ENCODE measurements at places on chromosomes 1 and 21.
A peak's percentile ranks its signal among the peaks of the same experiment; 100 is the strongest.

DNA sequence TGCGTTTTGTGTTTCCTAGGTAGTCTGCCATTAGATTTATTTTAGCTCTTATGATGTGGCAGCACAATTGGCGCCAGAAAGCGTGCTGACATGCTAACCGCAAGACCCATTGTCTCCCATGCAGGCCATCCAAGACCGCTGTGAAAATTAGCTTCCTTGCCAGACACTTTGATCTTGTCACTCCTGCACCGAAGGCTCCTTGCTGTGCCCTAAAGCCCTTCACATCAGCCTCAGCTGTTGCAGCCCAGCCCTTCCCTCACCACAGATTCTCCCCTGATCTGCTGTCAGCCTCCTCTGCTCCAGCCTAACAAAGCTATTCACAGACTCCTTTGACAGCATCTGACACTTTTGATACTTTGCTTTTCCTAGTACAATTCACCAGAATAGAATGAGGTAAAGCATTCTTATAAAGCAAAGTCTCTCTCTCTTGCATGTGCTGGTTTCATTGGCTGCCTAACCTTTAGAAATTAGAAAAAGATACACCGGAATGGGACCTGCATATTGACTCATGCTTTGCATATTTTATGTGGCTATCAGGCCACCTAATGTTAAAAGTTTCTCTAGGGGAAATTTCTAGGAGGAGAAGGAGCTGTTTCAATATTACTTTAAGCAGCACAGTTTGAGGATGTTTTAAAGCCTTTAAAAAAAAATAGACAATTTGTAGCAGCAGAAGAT lies 280.3 kb upstream of the FMN2 start:
- no peak for DNase-seq

DNA sequence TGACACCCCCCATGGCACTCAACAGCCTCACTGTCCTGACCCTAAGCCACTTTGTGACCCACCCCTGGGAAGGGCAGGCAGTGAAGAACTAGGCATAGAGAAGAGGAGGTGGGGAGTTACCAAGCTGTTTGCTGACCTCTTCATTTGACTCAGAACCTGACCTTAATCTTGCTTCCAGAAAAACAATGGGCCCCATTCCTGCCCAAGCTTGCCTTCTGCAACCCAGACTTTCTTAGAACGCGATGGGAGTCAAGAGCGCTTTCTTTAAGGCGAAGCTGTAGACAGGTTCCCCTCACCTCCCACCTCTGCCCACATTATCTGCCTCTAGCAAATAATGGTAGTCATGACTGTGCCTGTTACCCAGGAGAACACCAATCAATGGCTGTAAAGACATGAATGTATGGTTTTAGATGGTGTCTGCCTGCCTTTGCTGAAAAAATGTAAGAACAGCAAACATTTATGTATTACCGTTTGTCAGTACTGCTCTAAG lies 8.2 kb upstream of the CBR3 start:
- DNase-seq, result no peak

DNA sequence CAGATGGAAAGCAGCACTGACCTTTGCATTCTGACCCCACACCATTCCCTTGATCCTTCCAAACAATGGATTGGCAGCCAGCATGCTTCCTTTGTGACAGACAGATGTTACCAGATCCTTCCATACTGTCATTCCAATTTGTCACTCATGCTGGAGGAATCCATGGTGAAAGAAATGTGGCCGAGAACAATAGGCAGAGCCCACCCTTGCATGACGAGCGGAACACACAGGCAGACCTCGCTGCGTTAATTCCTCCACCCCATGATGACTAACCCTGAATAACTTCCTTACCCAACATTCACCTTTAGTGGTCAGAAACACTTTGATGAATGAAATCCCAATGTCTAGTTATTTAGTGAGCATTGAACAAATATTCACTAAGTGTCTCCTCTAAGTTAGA lies 45.1 kb downstream of the PDPN start:
- no peak for DNase-seq

GRCh38 chr1:43366179-43366578 lies 1.6 kb downstream of the ELOVL1 start:
- DNase-seq, result no peak

DNA sequence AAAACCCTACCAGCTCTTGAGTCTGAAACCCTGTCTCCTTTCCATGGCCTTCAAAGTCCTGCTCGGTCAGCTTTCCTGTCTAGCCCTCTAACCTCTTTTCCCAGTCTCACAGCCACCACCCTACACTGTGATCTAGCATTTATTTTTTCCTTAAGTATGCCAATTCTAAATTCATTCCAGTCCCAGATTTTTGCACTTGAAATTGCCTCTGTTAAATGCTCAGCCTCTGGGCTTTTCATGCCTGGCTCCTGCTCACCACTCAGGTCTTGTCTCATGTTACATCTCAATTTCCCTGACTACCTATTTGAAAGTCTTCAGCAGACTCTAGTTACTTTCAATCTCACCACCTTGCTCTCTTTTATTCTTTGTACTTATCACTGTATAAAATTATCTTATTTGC lies 176.2 kb downstream of the ADGRL4 start:
- DNase-seq, result no peak

DNA sequence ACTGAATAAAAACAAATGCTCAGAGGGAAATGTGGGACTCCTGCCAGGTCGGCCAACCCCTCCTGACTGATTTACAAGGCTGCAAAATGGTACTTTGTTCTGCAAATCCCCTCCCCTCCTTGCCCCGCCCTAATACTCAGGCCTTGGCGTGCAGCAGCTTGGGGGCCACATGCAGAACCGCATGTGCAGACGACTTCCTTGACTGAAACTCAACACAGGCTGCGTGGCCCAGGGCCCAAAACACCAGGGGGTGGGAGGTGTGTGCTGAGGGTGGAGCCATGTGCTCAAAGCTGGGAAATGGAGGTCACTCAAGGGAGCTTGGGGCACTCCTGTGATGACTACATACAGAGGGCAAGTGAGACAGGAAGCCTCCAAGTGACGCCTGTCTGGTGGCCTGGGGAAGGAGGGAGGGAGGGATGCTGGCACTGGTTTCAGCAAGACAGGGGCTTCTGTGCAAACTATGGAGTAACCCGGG lies 87.2 kb downstream of the MRPL37 start:
- peak; percentile 57 for DNase-seq

GRCh38 chr21:15558884-15559283 lies 170.9 kb upstream of the USP25 start:
- no peak for DNase-seq

- DNase-seq, result no peak
These were observed 22.6 kb upstream of the IL20 start for GRCh38 chr1:206842854-206843253.

GRCh38 chr1:85707267-85707989 lies 805 bp downstream of the ZNHIT6 start:
- DNase-seq, result no peak

DNA sequence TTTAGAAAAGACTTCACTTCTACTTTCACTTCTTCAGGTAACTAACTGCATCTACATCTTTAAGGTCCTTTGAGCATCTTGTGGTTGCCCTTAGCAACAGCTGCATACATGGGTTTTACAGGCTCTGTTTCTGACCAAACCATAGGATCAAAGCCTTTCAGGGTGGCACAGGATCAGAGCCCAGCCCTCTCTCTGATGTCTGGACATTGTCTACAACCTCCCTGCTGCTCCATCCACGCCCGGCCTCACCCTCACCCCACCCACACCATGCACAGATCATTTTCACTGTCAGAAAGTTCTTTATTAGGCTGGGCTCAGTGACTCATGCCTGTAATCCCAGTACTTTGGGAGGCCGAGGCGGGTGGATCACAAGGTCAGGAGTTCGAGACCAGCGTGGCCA lies 5.2 kb downstream of the NCF2 start:
- DNase-seq, result no peak

DNA sequence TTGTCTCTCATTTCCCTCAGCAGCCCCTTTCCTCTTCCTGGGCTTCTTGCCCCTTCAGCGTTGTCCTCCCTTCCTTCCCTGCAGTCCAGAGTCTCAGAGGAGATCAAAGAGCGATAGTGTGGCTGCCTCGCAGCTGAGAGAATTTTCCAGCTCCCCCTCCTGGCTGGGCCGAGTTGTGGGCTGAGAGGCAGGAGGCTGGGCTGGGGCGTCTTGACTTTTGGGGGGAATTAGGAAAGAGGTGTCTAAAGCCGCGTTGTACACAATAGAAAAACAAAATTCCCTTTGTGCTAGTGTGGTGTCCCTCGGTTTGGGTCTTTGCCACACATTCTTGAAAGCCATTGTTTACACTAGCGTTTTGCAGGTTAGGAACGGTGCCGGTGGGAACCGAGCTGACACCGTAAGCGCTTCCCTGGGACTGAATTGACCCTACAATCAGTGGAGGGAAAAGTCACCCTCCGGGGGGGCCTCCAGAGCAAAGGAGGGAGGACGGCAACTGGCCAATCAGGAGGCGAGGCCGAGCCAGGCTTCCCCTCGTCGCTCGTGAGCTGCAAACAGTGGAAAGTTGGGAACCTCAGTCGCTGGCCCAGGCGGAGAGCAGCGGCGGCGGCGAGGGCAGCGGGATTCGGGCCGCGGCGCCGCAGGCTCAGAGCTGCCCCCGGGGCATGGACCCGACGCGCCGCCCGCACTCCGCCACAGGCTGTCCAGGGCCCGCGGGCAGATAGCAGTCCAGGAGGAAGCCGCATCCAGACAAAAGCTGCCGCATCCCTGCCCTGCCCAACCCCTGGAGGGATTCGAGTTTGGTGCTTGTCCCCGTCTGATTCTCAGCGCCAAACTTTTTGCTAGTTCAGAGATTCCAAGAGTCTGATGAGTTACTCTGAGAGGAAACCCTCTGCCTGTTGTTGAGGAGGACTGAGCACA lies at the start of gene HMCN1:
Gene HMCN1, plus strand, starts transcription at position 574 of the 918 bp plus-strand sequence. CDS start 389 bp downstream, outside the sequence.
- no peak for DNase-seq

DNA sequence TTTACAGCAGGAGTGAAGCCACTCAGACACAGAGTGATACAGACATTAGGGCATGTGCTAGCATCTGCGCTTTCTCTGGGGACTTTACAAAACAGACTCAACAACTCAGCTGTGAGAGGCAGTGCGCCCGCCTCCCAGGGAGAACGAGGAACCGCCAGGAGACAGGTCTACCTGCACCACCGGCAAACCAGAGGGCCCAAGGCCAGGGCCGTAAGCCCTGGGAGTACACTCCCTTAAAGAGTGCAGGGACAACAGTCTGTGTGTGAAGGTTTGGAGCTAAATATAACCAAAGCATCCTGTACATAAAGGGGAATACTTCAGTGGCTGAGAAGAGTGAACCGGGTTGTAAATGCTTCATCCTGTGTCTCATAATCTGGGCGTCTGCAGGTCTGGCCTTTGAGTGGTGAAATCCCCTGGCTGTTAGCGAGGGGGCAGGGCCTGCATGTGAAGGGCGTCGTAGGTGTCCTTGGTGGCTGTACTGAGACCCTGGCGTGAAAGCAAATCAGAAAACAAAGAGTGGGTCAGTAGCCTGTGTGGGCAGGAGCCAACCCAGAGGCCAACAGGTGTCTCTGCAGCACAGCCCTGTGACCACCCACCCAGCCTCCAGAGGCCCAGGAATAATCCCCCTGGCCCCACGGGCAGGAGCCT lies 86.9 kb downstream of the CD247 start:
- DNase-seq, result no peak

DNA sequence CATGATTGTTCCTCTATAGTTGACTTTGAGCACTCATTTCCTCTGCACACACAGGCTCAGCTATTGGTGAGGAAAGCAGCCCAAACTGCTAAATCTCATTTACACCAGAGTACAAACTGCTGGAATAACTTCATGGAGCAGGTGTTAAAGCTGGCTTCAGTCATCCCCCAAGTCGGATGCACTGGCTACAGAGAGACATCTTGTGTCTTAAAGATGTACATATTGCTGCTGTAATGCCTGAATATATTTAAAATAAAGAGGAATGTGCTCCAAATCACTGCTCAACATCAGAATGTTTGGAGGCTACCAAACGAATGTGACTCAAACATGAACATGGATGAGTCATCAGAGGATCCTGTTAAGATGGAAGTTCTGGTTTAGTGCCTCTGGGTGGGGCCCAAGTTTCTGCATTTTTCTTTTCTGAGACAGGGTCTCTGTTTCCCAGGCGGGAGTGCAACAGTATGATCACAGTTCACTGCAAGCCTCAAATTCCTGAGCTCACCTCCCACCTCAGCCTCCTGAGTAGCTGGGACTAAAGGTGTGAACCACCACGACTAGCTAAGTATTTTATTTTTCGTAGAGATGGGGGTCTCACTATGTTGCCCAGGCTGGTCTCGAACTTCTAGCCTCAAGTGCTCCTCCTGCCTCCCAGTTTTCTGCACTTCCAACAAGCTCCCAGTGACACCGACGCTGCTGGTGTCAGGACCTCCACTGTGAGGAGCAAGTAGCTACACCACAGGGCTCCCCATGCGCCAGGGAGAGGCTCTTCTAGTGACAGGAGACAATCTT lies 79.0 kb upstream of the KRTAP19-8 start:
- DNase-seq, result no peak

GRCh38 chr1:2283991-2284895 lies 56.1 kb downstream of the SKI start:
- DNase-seq, result no peak

DNA sequence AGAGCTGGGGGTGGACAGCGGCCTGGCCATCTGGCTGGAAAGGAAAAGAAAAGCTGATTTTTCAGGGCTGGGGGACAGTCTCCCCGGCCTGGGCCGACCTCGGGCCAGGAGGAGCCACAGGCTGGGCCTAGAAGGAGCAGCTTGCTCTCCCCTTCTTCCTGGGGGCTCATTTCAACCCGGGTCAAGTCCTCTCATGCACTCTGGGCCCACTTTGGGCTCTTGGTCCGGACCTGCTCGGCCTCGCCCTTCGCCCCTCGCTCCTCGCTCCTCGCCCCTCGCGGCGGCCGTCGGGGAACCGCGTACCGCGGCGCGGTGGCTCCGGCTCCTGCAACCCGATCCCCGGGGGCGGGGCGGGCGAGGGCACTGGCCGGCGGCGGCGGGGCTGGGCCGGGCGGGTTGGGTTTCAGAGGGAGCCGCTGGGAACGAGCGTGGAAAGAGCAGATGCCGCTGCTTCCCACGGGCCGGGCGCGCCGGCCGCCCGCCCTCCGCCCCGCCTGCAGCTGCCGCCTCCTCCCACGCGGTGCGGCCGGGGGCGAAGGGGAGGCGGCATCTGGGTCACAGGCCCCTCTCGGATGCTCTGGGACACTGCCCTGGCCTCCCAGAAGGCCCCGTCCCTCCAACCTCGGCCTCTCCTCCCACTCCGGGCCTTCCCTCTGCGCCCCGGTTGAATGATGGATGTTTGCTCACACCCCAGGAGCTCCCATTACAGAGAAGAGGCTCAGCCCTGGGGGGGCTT lies 6.6 kb downstream of the HEYL start:
- DNase-seq, result no peak

DNA sequence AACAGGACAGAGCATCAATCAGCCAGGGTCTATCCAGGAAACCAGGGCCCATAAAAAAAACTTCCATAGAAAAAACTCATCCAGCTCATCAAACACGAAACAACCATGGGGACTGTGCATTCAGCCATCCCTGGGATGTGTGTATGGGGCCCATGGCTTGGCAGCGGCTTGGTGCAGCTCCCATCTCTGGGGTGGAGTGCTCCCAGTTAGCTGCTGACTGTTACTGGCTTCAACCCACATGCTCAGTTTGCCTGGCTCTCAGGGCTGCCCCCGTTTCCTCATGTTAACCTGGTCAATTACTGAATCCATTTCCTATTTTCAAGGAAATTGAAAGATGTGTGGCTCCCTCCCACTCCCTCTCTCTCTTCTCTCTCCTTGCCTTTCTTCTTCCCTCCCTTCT lies 37.3 kb upstream of the STUM start:
- DNase-seq, result no peak

- no peak for DNase-seq
These were observed 79.6 kb downstream of the DOP1B start for GRCh38 chr21:36236052-36236730.

GRCh38 chr1:222081859-222082258 lies 340.0 kb upstream of the DUSP10 start:
- DNase-seq, result no peak

Data from stimulated activated CD8-positive, alpha-beta memory T cell treated with anti-CD3 and anti-CD28 coated beads, Interleukin-7, amount 100 ng/mL, for 4 hours (primary cell).